ENCODE measurements at places on chromosomes 4 and X.

- DNase-seq: no peak
Observed at GRCh38 chr4:168607215-168607614, 110.4 kb downstream of the PALLD start.

- DNase-seq: no peak
Observed at GRCh38 chr4:84648863-84649647, 66.1 kb downstream of the CDS1 start.

DNA sequence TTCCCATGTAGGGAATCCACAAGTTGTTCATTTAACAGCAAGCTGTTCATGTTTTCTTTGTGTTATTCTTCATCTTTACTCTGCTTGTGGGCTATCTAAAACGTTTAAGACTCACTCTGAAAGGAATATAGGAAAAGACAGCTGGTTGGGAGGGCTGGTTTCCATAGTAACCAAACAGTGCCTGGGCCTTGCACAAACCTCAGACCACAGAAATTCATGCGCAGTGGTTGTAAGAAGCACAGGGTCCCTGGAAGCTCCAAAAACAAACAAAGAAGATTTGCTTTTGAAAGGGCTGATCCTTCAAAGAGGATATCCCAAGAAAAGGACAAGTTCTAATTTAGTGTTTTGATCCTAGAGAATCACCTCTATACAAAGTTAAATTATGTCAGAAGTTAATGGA lies 7.8 kb downstream of the SERTM2 start:
- no peak for DNase-seq

- no peak for DNase-seq
Observed at GRCh38 chrX:153673428-153674218, at the start of gene PNCK. TSS of gene PNCK (minus strand) at chrX:153673813. CDS start at chrX:153673076, 737 bp downstream.

DNA sequence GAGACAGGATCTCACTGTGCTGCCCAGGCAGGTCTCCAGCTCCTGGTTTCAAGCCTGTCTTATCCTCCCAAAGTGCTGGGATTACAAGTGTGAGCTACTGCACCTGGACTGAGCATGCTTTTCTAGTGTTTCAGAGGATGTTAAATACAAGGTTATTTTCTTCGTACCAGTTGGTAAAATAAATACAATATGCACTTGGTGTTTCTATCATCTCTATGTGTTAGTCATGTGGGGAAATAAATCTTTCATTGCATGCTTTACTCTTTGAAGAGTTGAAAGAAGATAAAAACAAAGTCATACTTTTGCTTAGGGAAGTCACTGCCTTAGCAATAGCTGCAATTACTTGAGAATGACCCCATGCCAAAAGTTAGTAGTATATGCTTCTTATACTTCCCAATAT lies 162.3 kb downstream of the PCDH7 start:
- DNase-seq: no peak

- no peak for DNase-seq
Observed at GRCh38 chr4:7193030-7193958, 956 bp downstream of the SORCS2 start.

GRCh38 chr4:18961879-18962278 lies 940.3 kb upstream of the LCORL start:
- no peak for DNase-seq

- no peak for DNase-seq
Observed at GRCh38 chrX:24563291-24564010, 83.7 kb downstream of the PCYT1B start.

DNA sequence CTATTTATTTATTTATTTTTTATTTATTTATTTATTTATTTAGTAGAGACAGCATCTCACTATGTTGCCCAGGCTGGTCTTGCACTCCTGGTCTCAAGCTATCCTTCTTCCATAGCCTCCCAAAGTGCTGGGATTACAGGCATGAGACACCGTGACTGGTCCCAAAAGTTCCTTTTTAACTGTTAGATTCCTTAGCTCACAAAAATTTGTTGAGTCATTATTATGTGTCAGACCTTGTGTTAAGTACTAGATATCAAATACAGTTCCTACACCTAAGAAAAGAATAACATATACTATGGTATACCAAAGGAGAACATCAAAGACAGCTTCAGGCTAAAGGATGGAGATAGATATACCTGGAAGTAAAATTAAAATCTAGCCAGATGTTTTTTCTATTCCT lies 11.6 kb downstream of the FGA start:
- DNase-seq: no peak

- no peak for DNase-seq
Observed at GRCh38 chr4:10808591-10808990, 124.0 kb upstream of the CLNK start.

GRCh38 chrX:66005830-66006449 lies 33.9 kb downstream of the VSIG4 start:
- DNase-seq: no peak

DNA sequence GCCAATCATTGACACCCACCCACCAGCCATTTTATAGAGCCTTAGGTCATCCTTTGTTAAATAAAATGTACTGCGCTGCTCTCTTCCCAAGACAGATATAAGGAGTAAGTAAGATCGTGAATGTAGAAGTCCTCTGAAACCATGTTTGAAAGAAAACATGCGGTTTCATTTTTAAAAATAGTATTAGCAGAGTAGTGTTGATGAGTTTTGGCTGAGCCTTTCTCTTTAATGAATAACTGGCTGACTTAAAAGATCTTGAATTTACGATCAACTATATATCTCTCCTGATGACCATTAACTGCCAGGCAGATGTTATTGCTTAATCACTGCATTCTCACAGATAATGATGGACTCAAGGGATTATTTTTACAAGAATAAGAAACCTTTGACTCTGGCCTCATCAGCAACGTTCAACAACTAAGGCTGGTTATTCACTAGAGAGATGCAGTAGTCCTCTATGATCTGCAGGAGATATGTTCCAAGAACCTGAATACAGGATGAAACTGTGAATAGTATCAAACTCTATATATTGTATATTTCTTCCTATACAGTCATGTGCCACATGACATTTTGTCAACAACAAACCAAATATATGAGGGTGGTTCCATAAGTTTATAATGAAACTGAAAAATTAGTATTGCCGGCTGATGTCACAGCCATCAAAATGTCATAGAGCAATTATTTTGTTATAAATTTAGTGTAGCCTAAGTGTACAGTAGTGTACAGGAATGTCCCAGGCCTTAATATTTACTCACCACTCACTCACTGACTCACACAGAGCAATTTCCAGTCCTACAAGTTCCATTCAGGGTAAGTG lies 80.8 kb downstream of the FAM13A start:
- no peak for DNase-seq

- no peak for DNase-seq
Observed at GRCh38 chr4:40918330-40918729, 168.6 kb downstream of the NSUN7 start.

DNA sequence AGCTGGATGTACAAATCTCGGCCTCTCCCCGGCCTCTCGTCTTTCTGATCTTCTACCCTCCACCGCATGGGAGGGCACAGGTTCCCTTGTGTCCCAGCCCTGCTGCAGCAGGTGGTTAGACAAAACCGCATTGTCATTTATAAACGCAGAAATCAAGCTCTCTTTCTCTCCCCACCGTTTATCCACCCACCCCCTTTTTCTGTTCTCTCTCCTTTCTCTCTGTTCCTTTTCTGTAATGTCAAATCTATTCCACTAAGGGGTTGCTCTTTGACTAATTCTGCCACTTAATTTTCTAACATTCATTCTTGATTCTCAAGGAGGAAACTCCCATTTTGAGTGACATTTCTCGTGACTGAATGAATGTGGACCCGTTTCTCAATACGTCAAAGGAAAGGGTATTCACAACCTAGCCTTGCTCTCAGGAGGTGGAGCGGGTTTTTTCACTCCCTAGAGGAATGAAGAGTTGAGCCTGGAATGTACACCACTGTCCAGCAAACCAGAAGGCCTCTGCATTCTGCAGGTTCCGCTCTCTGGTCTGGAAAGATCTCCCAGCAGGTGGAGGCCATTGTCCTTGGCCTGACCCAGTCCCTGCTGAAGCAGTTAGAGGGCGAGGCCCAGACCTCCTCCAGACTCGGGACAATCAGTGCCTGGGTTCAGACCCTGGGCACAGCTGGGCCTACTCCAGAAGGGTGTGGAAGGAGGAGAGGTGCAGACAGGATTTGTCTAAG lies 70.9 kb upstream of the ENPP6 start:
- DNase-seq: peak; percentile 15
